GM23338 (cell line): ENCODE measurements at places on chromosomes 1 and 21. TPM values are rescaled to one million over a fixed set of nuclear protein-coding genes. Genes with fewer than 3 reads are reported as not detected.

LRRC39 gene
- 0.35 and 0.48 TPM in 2 replicates for polyA plus RNA-seq

TDRD5 gene
- 0.28 TPM in 1 of 2 replicates, not detected in the other for polyA plus RNA-seq

REG4 gene
- not detected in 2 replicates for polyA plus RNA-seq

TMEM200B gene
- 4.9 and 5.3 TPM in 2 replicates for polyA plus RNA-seq

STMN1 gene
- polyA plus RNA-seq: 1,567 and 1,890 TPM in 2 replicates

RAB42 gene
- 12.4 and 13.0 TPM in 2 replicates for polyA plus RNA-seq

PROX1 gene
- 0.66 and 0.92 TPM in 2 replicates for polyA plus RNA-seq

SELE gene
- polyA plus RNA-seq: not detected in 2 replicates

IL19 gene
- not detected in 2 replicates for polyA plus RNA-seq

PTPRC gene
- polyA plus RNA-seq: 0.43 and 0.52 TPM in 2 replicates

FMO2 gene
- polyA plus RNA-seq: 0.31 TPM in 1 of 2 replicates, not detected in the other

MAN1C1 gene
- polyA plus RNA-seq: 5.4 and 5.9 TPM in 2 replicates

RABIF gene
- 6.9 and 7.6 TPM in 2 replicates for polyA plus RNA-seq

ABCA4 gene
- polyA plus RNA-seq: not detected in 2 replicates

HSD17B7 gene
- 29.1 and 31.9 TPM in 2 replicates for polyA plus RNA-seq

KMO gene
- polyA plus RNA-seq: 0.05 TPM in 1 of 2 replicates, not detected in the other

NUDT17 gene
- polyA plus RNA-seq: 2.8 and 5.7 TPM in 2 replicates

IARS2 gene
- polyA plus RNA-seq: 29.7 and 33.3 TPM in 2 replicates

NBPF6 gene
- not detected in 2 replicates for polyA plus RNA-seq
